Left lung (tissue), 14 donors: ENCODE measurements at places on chromosomes 4 and X. TPM values are rescaled to one million over a fixed set of nuclear protein-coding genes. Genes with fewer than 3 reads are reported as not detected.

DNA sequence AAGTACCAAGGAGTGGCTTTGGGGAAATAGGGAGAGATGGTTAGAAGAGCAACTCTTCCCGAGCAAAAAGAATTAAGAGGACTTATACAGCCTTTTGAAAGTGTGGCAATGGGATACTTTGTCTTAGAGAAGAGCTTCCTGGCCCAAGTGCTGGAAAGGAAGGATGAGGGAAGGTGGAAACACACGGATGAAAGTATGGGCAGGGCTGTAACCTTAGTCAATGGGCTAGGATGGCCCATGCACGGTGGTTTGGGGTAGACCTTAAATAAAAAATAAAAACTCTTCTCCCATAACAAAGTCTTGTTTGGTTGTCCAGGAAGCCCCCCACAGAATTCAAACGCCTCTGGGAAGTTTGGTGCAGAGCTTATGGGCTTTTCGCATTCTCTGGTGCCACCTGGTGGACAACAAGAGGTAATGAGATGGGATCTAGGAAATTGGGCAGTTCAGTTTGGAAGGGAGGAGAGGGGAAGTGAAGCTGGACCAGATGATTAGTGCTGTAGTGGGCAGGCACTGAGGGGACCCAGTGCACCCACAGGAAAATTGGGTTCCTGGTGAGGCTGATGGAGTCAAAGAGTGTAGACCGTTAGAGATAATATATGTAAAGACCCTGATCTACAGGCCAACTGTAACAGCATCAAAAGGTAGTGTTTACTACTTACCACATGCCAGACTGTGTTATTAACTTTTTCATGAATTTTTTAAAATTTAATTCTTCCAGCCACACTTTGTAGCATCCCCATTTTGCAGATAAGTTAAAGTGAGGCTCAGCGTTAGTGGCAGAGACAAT, 13.8 kb upstream of the ENOX2 start:
- no peaks in the 10 kb centered on the region for H3K27me3 ChIP-seq
- DNase-seq = peak; percentile 32

TLL1 gene
- 4.0 TPM for total RNA-seq

DNA sequence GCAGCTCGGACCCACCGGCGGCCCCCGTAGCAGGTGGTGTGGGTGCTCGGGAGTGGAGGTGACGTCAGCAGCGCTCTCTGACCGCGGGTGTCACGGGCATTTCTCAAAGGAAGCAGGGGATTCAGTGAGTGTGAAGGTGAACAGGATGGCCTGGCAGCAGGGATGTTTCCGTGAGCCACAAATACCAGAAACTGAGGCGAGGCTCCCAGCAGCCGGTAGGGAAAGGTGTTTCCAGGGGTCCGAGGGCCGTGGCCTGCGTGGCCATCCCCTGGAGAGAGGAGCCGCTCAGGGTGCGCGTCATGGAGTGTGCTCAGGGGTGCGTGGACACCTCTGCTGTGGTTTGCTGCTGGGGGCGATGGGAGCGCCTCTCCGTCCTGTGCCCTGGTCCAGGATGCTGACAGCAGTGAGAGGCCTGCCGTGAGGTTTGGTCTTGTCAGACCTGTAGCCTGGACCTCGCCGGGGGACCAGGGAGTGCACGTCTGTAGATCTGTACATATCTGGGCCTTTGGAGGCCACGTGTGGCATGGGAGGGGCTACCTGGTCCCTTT, 10.2 kb upstream of the HGFAC start:
- H3K4me1 ChIP-seq = peaks cover 1% of the 10 kb centered on the region
- no peak overlapping the region for H3K4me3 ChIP-seq
- H3K36me3 ChIP-seq = no peaks in the 10 kb centered on the region
- no peaks in the 10 kb centered on the region for H3K27me3 ChIP-seq
- peak; percentile 67 for DNase-seq

GRCh38 chr4:76198411-76199237, 15.0 kb downstream of the SCARB2 start:
- H3K4me1 ChIP-seq = peaks cover 99% of the 10 kb centered on the region
- H3K4me3 ChIP-seq = no peak overlapping the region
- no peaks in the 10 kb centered on the region for H3K27me3 ChIP-seq
- peak; percentile 79 for DNase-seq
- peak overlapping the region; percentile 79 for H3K27ac ChIP-seq

DNA sequence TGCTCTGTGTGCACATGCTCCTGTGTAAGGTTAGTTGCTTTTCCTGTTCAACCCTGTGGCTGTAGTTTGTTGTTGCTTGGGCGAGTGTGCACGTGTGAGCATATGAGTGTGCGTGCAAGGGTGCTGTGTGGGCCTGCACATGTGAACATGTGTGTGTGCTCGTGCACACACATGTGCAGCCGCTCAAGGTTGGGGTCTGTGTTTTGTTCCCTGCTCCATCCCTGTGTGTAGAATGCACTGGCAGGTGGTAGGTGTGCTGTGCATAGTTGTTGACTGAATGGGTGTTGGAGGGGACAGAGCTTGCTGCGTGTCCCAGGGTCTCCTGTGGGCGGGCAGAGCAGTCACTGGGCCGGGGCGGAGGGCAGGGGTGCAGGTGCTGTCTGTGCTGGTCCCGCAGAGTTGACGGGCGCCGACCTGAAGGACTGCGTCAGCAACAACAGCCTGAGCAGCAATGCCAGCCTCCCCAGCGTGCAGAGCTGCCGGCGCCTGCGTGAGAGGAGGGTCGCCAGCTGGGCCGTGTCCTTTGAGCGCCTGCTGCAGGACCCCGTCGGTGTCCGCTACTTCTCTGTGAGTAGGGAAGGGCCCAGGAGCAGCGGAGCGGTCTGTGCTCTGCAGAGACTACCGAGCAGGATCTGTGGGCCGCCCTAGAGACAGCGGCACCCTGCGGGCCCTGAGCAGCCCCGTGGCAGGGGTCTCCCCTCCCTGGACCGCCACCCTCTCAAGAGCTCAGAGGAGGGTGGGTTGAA, 27.9 kb upstream of the HGFAC start:
- H3K27me3 ChIP-seq = no peaks in the 10 kb centered on the region
- H3K36me3 ChIP-seq = no peaks in the 10 kb centered on the region
- H3K27ac ChIP-seq = no peak overlapping the region
- no peak overlapping the region for H3K4me3 ChIP-seq
- H3K4me1 ChIP-seq = no peaks in the 10 kb centered on the region

FOXP3 gene
- 0.29 TPM for total RNA-seq

LRP2BP gene
- total RNA-seq = 0.47 TPM

CRMP1 gene
- 5.4 TPM for total RNA-seq

GRCh38 chrX:53261355-53261972, 19.9 kb downstream of the IQSEC2 start:
- no peaks in the 10 kb centered on the region for H3K36me3 ChIP-seq
- peaks cover 35% of the 10 kb centered on the region for H3K4me1 ChIP-seq
- no peak overlapping the region for H3K27ac ChIP-seq
- H3K4me3 ChIP-seq = no peak overlapping the region
- no peak for DNase-seq

DNA sequence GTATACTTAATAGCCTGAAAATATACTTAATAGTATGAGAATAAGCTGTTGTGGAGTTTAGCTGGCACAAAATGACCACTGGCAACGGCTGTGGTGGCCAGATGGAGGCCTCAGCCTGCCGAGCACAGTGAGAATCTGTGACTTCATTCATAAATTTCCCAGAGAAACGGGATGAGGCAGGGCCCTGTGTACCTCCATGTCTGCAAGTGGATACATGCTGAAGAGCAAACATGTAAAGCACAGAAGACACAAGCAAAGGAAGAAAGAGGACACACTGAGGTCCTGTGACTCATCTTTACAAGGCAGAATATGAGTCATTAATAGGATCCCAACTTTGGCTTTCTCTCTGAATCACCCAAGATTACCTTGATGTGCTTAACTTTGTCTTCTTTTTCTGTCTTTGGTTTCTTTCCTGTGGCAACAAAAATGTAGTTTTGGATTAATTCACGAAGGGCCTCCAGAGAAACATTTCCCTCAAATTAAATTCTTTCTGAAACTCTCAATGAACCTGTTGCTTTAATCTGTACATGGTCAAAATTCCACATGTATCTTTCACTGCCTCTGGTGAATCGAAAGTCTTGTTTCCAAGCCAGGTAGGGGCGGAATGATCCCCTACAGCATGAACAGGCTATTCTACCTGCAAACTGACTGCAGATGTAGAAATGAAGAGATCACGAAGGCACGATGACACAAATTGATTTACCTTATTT, 56.4 kb downstream of the IRF2 start:
- H3K36me3 ChIP-seq = peaks cover 46% of the 10 kb centered on the region
- H3K27me3 ChIP-seq = no peaks in the 10 kb centered on the region
- H3K4me1 ChIP-seq = peaks cover 14% of the 10 kb centered on the region
- peak overlapping the region; percentile 85 for H3K27ac ChIP-seq
- no peak overlapping the region for H3K4me3 ChIP-seq
- no peak for DNase-seq

GRCh38 chr4:181219783-181220416, 1023.3 kb upstream of the TENM3 start:
- no peak overlapping the region for H3K27ac ChIP-seq
- no peaks in the 10 kb centered on the region for H3K27me3 ChIP-seq
- no peaks in the 10 kb centered on the region for H3K4me1 ChIP-seq
- no peak for DNase-seq

DNA sequence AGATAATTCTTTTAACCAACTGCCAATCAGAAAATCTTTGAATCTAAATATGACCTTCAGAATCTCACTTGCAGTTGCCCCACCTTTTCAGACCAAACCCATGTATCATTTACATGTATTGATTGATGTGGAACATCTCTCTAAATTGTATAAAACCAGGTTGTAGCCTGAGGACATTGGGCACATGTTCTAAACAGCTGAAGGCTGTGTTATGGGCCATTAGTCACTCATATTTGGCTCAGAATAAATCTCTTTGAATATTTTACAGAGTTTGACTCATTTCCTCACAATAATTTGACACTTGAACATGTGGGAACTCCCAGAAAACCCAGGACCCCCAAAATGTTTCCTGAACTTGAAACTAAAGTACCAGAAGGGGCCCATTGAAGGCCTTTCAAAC, 58.7 kb downstream of the UGT2B10 start:
- H3K27me3 ChIP-seq = no peaks in the 10 kb centered on the region
- no peaks in the 10 kb centered on the region for H3K36me3 ChIP-seq
- H3K4me1 ChIP-seq = peaks cover 5% of the 10 kb centered on the region
- no peak overlapping the region for H3K4me3 ChIP-seq

DNA sequence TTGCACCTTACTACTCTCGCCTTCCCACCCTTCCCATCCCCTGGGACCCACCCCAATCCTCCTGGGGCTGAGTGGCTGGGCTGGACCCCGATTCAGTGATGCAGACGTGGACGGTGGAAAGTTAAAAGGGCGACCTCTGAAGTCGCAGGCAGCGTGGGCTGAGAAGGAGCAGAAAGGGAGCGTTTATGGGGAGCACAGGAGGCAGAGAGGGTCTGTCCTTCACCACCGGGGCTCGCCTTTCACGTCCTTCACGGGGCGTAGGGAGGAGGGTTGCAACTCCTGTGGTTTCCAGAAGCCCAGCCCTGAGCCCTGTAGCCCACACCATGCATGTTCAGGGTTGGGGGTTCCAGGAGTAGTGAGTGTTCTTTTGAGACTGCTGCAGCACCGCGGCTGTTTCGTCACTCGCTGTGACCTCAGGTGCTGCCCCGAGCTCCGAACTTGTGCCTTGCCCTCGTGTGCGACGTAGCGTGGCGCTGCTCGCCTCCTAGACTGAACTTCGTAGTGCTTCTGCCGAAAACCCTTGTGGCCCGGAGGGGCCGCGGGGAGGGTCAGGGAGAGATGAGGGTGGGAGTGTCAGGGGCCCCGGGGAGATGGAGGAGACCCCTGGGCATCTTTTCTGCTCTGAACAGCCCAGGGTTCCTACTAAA, 1.6 kb downstream of the NHS start:
- H3K27me3 ChIP-seq = peaks cover 7% of the 10 kb centered on the region
- H3K27ac ChIP-seq = no peak overlapping the region
- H3K4me1 ChIP-seq = no peaks in the 10 kb centered on the region
- peak overlapping the region; percentile 22 for H3K4me3 ChIP-seq
- H3K36me3 ChIP-seq = no peaks in the 10 kb centered on the region

GRCh38 chr4:82965763-82966162, 44.9 kb downstream of the LIN54 start:
- no peak overlapping the region for H3K4me3 ChIP-seq
- DNase-seq = no peak
- H3K36me3 ChIP-seq = peaks cover 59% of the 10 kb centered on the region
- no peaks in the 10 kb centered on the region for H3K27me3 ChIP-seq
- H3K27ac ChIP-seq = no peak overlapping the region

- DNase-seq = no peak
- H3K27me3 ChIP-seq = no peaks in the 10 kb centered on the region
- H3K36me3 ChIP-seq = no peaks in the 10 kb centered on the region
- H3K4me1 ChIP-seq = peaks cover 17% of the 10 kb centered on the region
- H3K27ac ChIP-seq = no peak overlapping the region
Measured at GRCh38 chr4:38625508-38625907, 38.5 kb upstream of the KLF3 start.

DNA sequence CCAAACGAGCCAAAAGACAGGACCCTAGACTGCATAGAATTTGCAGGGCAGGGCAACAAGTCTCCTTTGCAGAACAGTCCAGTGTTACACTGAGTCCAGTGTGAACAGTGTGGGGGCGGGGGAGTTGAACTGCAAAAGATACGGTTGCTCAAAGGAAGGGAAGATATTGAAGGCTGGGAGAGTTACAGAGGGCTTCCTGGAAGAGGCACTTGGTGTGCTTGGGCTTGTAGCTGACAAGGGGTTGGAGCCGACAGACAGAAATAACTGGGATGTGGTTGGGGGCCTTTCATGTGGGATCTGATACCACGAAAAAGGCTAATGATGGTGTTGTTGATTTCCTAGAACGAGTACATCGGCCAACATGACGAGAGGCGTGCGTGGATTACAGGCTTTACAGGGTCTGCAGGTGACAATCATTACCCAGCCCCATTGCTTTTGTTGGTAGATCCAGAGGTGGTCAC, 6.1 kb downstream of the XPNPEP2 start:
- H3K36me3 ChIP-seq = no peaks in the 10 kb centered on the region
- no peaks in the 10 kb centered on the region for H3K27me3 ChIP-seq
- no peak for DNase-seq

GRCh38 chr4:139458543-139458942, 4.6 kb downstream of the RAB33B start:
- H3K4me3 ChIP-seq = no peak overlapping the region
- H3K36me3 ChIP-seq = no peaks in the 10 kb centered on the region
- no peak overlapping the region for H3K27ac ChIP-seq

DNA sequence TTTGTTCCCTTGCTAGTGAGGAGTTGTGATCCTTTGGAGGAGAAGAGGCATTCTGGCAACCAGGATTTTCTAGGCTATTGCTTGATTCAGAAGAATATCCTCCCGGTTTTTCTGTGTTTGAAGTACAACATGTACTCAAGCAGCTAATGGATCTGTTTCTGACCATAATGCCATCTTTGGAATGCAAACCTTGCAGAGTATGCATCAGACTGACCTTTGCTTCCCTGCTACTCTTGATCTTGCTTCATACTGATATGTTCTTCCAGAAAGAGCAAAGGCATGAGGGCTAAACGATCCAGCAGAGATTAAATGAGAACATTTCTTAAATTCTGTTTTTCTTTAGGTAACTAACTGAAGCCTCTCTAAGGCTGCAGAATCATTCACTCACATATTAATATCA, 265.4 kb upstream of the SLC7A11 start:
- no peak overlapping the region for H3K27ac ChIP-seq
- H3K27me3 ChIP-seq = no peaks in the 10 kb centered on the region
- H3K36me3 ChIP-seq = no peaks in the 10 kb centered on the region
- no peaks in the 10 kb centered on the region for H3K4me1 ChIP-seq

GRCh38 chr4:72714482-72715279, 145.7 kb upstream of the ADAMTS3 start:
- no peaks in the 10 kb centered on the region for H3K4me1 ChIP-seq
- DNase-seq = no peak
- H3K27me3 ChIP-seq = no peaks in the 10 kb centered on the region
- no peaks in the 10 kb centered on the region for H3K36me3 ChIP-seq
